IgD-negative memory B cell (primary cell): ENCODE measurements at places on chromosomes 13 and 19. TPM values are rescaled to one million over a fixed set of nuclear protein-coding genes. Genes with fewer than 3 reads are reported as not detected.

Gene MBOAT7
- 16.1 TPM for polyA plus RNA-seq

Gene RASAL3
- 27.0 TPM for polyA plus RNA-seq

Gene ZNF808
- polyA plus RNA-seq, result 8.8 TPM

Gene ZNF234
- 8.6 TPM for polyA plus RNA-seq

Gene COX6B1
- 814 TPM for polyA plus RNA-seq

Gene GNG8
- polyA plus RNA-seq, result not detected

Gene ZNF69
- polyA plus RNA-seq, result 2.1 TPM

Gene CABP5
- not detected for polyA plus RNA-seq

Gene C13orf42
- not detected for polyA plus RNA-seq

Gene ZIK1
- polyA plus RNA-seq, result 9.9 TPM

Gene PSG11
- polyA plus RNA-seq, result not detected

Gene IZUMO2
- polyA plus RNA-seq, result not detected

Gene IFNL1
- not detected for polyA plus RNA-seq

Gene ZNF439
- 8.7 TPM for polyA plus RNA-seq

Gene ZNF492
- 0.11 TPM for polyA plus RNA-seq

Gene TMEM145
- not detected for polyA plus RNA-seq

Gene C19orf33
- 0.83 TPM for polyA plus RNA-seq

Gene PRSS57
- polyA plus RNA-seq, result not detected

Gene ZNF709
- 2.6 TPM for polyA plus RNA-seq

Gene SCN1B
- polyA plus RNA-seq, result not detected

Gene MTUS2
- polyA plus RNA-seq, result 0.06 TPM

Gene LSR
- polyA plus RNA-seq, result 49.1 TPM

Gene LGI4
- not detected for polyA plus RNA-seq

Gene SERTM1
- polyA plus RNA-seq, result not detected

Gene SIGLEC9
- 0.21 TPM for polyA plus RNA-seq

Gene APOE
- polyA plus RNA-seq, result not detected

Gene FXYD1
- polyA plus RNA-seq, result 7.1 TPM

Gene GPR12
- not detected for polyA plus RNA-seq

Gene VAV1
- polyA plus RNA-seq, result 47.5 TPM

Gene KLF16
- 1.8 TPM for polyA plus RNA-seq

Gene PROZ
- not detected for polyA plus RNA-seq

Gene ZIC2
- not detected for polyA plus RNA-seq

Gene SPRED3
- not detected for polyA plus RNA-seq

Gene TMEM59L
- polyA plus RNA-seq, result not detected

Gene GRIK5
- not detected for polyA plus RNA-seq
